ENCODE measurements at places on chromosomes 6 and 20.

DNA sequence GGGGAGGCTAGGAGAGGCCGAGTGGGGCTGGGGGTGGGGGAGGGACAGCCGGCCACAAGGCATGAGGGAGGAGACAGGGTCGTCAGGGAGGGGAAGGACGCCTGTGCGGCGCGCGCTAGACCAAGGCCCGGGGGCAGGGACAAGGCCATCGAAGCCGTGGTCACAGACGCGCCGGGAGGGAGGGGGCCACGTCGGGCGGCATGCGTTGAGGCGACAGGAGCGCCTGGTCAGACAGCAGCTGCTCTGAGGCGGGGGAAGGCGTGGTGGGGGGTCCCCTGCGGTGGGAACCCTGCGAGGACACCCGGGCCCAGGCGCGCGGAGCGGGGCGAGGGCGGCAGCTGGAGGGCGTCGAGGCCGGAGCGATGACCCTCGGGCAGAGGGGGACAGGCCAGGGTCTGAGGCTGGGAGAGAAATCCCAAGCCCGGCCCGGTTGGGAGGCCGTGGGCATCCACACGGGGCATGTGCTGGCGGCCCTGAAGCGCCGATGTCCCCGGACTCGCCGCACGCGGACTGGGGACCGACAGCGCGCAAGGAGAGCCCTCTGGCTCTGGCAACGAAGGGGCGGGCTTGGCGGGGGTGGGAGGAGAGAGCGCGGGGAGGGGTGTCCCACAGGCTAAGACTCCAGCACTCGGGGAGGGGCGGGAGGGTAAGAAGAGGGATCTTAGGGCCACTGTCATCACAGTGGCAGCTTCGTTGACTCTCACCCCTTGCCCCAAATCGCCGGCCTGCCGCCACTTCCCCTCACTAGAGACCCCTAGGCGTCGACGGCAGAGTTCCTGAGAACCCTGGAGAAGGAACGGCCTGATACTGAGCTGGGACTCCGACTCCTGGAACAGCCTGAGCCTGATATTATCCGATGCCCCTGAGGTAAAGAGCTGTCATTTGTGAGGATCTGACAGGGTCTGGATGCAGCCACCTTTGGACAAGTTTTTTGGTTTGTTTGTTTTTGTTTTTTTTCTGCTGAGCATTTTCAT is 5.0 kb downstream of the TMEM239 start:
- no peak for DNase-seq

- no peak for DNase-seq
Measured at GRCh38 chr6:13470238-13471140, 16.9 kb downstream of the GFOD1 start.

DNA sequence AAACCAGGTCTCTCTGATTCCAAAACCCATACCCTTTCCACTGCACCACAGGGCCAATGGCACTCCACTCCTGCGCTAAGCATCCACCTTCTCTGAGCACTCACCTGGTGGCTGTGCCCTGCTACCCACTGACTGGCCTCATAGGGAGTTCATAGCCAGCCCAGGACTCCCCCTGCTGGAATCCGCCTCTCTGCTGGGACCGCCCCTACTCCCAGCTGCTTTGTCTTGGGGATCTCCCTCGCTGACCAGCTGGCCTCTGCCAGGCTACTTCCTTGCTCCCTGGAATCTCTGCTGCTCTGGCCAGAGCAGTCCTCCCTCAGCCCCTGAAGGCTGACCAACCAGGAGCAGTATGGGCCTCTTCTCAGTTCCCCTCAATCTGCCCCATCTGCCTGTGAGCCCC is 129.7 kb downstream of the FAXC start:
- DNase-seq, result no peak

- no peak for DNase-seq
Measured at GRCh38 chr20:42150230-42150629, 532.1 kb upstream of the CHD6 start.

- DNase-seq, result no peak
Measured at GRCh38 chr6:64249115-64249514, 613.5 kb downstream of the PHF3 start.

- no peak for DNase-seq
Measured at GRCh38 chr6:25463441-25463840, 184.3 kb downstream of the CARMIL1 start.

GRCh38 chr20:49685161-49685601 is 28.5 kb downstream of the B4GALT5 start:
- DNase-seq, result no peak

GRCh38 chr6:139679516-139680179 is 305.2 kb upstream of the CITED2 start:
- peak; percentile 44 for DNase-seq

GRCh38 chr20:362271-363254 is 15.7 kb downstream of the NRSN2 start:
- DNase-seq, result peak; percentile 94

GRCh38 chr6:91358986-91359385 is 772.1 kb upstream of the MAP3K7 start:
- no peak for DNase-seq

DNA sequence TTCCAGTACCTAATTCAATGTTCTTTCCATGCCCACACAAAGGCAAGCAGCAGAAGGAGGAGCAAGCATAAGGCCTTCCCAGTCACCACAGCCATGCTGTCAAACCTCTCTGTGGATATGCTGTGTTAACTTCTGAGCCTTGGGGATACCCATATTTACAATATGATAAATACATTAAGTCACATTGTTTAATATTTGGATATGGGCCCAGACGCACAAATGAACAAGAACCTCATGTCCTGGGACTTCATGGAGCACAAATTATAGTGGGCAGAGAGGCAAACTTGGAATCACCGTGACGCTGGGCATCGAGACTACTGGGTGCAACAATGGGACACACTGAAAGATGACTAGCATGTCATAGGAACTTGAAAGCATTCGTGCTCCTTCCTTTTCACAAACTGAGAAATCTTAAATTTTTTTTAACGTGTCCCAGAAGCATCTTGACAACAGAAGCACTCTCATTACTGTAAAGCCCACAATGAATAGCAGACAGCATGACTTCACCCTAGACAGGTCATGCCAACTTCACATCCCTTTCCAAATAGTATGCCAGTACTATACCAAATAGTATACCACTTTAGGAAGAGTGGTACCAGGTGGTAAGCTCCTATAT is 16.0 kb downstream of the SOD2 start:
- DNase-seq, result no peak

DNA sequence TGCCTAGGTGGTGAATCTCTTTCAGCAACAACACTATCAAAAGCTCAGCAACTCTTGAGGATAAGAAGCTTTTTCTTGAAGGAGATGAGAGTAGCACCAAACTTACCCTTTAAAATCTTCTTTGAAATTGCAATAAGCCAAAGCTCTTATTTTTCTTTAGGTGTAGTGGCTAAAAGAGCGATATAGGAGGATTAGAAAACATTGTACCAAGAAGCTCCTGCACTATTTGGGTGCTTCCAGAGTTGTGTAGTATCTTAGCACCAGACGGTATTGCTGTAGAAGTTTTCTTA is 1.2 kb downstream of the FUT9 start:
- no peak for DNase-seq

- no peak for DNase-seq
Measured at GRCh38 chr6:24933266-24933665, 2.5 kb downstream of the RIPOR2 start.

GRCh38 chr20:40957265-40957760 is 71.3 kb upstream of the TOP1 start:
- DNase-seq, result no peak

GRCh38 chr6:43981363-43981990 is 145.8 kb downstream of the MRPL14 start:
- DNase-seq, result no peak

- DNase-seq, result no peak
Measured at GRCh38 chr6:164579035-164579434, 730.4 kb downstream of the C6orf118 start.

DNA sequence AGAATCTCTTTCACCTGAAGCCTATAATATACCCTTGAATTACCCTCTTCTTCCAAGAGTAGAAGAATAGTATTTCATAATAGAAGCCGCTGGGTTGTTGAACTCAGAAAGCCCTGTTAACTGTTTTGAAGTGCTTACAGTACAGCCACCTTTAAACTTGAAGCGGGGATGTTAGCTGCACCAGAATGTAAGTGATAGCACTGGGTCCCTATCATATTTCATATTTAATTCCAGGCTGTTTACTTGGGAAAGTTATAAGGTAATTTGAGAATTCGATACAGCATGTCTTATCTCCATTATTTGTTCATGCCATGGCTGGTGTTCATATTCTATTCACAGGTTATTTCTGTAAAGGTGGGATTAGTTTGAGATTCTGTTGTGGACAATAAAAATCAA is 63.5 kb upstream of the VSTM2L start:
- no peak for DNase-seq

Data from fibroblast of skin of right quadriceps (primary cell).